ENCODE measurements at places on chromosomes 3 and 15. TPM values are rescaled to one million over a fixed set of nuclear protein-coding genes. Genes with fewer than 3 reads are reported as not detected.

The TEX55 gene
- total RNA-seq = not detected

The CHDH gene
- total RNA-seq = 3.3 TPM

The C15orf62 gene
- 1.2 TPM for total RNA-seq

The FANCD2OS gene
- total RNA-seq = not detected

The C3orf52 gene
- total RNA-seq = 42.9 TPM

The WDR53 gene
- total RNA-seq = 7.3 TPM

The SRGAP3 gene
- total RNA-seq = 4.9 TPM

The PRICKLE2 gene
- 10.8 TPM for total RNA-seq
